ENCODE measurements at places on chromosomes 11 and 22. TPM values are rescaled to one million over a fixed set of nuclear protein-coding genes. Genes with fewer than 3 reads are reported as not detected.

DNA sequence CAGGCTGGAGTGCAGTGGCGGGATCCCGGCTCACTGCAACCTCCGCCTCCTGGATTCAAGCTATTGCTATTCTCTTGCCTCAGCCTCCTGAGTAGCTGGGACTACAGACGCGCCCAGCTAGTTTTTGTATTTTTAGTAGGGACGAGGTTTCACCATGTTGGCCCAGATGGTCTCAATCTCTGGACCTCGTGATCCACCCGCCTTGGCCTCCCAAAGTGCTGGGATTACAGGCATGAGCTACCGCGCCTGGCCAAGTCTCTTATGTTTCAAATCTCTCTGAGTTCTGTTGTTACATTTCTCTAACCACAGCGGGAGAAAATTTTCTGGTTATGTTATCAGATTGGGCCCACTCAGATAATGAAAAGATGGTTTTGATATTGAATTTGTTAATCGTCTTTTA, 10.1 kb downstream of the CEP57 start:
- no peak for DNase-seq

DNA sequence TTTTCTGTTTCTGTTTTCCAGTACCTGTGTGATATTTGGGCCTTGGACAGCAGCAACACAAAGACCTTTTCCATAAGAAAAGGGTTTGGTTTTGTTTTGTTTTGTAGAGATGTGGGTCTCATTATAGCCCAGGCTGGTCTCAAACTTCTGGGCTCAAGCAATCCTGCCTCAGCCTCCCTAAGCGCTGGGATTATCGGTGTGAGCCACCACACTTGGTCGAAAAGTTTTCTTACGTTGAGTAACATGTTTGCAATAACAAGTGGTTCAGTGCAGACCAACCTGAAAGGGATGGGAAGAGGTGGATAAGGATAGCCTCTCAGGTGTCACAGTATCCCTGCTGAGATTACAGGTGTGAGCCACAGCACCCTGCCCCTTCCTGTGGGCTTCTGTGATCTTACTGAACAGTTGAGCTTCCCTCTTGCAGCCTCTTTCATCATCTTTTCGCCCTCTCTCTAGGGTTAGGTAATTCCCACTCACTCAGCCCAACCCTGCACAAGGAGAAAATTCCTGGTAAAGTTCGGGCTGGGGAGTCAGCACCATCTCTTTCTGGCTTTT, 3.5 kb upstream of the MRPL48 start:
- DNase-seq = peak; percentile 60

DNA sequence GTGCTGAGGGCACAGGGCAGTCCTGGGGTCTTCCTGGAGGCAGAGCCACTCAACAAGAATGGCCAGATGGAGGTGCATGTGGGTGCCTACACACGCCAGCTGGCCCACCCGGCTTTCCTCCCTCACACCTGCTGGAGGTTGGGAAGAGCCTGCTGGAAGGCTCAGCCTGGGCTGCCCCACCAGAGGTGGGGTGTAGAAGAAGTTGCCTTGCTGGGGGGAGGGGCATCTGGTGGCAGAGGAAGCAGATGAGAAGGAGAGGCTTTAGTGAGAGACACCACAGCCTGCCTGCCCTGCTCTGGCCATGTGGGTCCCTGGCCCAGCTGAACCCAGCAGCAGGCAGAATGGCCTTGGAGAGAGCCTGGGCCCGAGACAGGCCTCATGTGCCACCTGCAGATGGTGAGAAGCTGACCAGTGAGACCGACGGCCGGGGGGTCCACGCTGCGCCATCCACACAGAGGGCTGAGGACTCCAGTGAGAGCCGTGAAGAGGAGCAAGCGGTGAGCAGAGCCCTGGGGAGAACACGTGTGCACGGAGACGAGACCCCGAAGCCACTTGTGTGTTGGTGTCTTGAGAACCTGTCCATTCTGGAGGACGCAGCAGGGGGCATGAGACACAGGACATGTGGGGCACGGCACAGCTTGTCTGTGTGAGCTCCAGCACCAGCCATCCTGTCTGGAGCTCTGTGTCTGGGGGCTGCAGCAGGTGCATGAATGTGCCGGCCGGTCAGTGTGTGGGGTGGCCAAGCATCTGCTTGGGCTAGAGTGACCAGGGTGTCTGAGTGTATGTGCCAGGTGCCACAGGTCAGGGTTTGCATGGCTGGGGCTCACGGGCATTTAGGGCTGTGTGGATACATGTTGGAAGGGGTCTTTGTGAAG, 2.7 kb downstream of the B4GALNT4 start:
- peak; percentile 48 for DNase-seq

DNA sequence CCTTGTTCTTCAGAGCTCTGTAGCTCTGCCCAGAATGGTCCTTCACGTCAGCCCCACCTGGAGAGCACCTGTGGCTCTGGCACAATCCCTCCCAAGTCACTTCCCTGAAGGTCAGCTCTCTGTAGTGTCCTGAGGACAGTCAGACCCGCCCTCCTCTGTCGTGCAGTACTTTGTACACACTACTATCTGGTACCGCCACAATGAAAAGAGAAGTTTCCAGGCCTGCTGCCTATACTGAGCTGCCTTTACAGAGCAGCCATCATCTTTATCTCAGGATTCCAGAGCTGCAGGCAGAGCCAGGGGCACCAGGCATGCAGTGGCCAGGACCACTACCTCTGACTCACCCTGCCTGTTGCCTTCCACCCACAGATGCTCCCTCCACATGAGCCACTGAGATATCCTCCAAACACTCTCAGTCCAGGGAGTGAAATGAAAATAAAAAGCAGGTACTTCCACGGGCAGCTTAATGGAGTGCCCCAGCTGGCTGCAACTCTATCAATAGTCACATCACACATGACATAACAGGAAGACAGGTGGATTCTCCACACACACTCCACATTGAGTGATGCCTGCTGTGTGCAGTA, 7.3 kb downstream of the PACSIN2 start:
- DNase-seq = no peak

DNA sequence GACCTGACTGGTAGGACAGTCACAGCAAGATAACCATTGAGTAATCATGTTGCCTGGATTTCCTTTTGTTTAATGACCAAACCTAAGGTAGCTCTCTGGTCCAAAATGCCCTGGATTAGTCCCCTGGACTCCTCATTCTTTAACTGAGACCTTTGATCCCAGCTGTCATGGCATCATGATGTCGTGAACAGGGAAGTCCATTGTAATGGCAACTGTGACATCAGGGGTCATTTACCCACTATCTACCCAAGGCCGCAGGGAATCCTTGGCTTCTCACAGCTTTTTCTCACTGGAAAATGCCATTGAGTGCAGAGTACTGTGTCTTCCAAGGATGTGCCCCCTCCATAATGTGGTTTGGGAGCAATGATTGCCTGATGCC, 29.1 kb upstream of the IGLL5 start:
- no peak for DNase-seq

DNA sequence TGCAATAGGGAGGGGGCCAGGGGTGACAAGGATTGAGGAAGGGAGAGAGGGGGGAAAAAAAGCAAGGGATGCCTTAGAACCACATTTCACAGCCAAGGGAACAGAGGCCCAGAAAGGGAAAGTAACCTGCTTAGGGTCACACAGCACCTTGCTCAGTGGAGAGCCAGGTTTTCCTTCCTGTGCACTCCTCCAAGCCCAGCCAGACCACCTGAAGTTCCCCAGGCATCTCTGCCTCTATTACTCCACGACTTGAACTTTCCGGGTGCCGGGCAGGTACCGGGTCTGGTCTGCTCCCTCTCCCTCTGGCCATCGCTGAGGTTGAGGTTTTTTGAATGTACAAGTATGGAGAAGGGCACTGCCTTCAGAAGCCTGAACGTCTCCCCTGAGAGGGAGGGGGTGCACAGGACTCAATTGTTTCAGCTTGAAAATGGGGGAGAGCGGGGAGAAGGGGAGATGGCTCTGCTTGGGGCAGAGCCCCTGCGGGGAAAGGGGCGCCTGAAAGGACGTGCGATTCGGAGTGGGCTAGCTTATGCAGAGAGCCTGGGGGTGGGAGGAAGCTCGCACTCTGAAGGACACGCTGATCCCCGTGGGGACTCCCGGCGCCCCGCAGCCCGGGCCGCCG, 516 bp upstream of the SERPINH1 start:
- no peak for DNase-seq

DNA sequence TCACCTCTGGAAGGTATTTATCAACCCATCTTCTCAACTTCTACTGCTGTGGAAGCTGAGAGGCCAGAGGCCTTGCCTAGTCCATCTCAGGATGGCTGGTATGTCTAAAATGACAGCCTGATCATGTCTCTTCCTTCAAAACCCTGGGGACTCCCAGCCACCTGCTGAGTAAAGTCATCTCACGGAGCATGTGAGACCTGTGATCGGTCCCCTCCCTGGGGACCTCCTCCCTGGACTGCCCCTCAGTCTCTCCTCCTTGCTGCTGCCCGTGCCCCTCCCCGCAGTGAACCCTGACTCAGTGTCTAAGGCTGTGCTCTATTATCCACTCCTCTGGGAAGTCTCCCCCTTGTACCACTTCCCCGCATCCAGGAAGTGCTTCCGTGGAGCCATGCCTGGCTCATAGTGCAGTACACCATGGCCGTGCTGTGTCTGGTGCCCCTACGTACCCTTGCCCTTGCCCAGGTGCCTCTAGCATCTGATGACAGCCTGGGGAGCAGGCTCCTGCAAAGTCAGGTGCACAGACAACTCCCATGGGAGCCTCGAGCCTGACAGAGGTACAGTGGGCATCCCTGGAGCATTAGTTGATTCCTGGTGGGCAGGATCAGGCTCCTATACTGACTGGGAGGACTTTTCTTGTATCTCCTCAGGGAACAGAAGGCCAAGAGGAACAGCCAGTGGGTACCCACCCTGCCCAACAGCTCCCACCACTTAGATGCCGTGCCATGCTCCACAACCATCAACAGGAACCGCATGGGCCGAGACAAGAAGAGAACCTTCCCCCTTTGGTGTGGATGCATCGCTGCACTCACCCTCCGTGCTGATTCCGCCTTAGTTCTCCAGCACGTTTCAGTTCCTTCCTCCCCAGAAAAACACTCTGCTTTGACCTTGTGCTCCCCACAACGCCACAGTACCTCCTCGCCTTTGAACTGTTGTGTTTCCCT, 13.8 kb downstream of the SMARCB1 start:
- DNase-seq = peak; percentile 10

DNA sequence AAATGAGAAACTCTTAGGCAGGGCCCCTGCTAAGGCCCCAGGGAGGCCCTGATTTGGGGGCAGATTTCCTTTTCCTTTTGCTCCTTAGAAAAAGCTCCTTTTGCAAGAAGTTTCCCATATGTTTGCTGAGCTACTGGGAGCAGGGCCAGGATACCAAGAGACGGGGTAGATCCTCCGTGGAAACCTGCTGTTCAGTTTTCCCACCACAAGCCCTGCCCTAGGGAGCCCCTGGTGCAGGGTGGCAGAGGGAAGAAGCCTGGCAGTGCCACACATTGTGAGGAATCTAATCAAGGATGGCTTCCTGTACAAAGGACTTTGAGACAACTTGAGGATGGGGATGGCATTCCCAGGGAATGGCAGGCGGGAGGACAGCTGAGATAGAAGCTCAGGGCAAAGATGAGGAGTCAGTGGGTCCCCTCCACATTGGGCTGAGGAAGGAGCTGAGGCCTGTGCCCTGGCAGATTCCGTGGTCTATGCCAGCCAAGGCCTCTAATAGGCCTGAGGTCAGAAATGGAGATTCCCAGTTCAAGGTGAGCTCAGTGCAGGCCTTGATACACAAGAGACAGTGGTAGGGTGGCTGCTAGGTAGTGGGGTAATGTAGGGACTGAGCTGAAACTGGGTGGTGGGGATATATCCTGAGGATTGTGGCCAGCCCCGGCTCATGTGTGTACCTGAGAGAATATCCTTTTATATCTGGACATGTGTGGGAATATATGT, 15.0 kb downstream of the TUB start:
- no peak for DNase-seq

GRCh38 chr11:60775420-60775961, 9.6 kb upstream of the MS4A10 start:
- DNase-seq = peak; percentile 93

DNA sequence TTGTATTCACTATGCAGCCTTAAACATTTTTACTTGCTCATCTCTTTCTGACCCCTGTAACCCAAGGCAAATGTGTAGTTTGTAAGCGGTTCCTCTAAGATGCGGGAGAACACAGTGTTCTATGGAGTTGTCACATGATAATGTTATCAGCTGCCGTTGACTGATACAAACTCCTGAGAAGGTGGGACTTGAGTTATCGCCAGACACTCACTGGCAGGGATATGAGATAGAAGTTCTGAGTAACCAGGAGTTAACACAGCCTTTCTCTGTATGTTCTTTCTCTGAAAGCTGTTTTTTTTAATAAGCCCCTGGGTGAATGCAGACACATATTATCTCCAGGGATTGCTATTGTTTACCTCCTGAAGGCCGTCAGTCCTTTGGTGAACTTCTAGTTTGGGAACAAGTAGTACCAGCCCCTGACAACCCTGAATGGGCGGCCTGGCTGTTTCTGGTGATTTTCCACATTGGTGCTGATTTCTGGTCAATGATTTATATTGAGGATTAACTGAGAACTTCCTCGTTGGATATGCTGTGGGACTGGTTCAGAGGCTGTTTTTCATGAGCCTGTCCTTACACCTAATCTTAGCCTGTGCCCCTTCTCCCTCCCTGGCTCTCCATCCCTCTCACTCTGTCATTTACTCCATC, 155.3 kb upstream of the RASSF10 start:
- no peak for DNase-seq

DNA sequence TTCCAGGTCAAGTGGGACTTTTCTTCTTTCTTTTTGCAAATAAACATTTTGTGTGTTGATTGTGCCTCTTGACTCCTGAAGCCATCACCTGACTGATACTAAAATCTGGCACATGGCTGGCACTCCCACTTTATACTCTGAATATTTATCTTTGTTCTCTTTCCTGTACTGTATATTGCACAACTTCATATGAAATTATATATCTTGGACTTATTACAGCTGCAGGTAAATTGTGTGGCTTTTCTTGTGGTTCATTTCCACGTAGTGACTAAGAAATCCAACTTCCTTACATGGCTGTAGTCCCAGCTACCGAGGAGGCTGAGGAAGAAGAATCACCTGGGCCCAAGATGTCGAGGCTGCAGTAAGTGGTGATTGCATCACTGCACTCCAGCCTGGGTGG, 23.7 kb upstream of the OR5B12 start:
- DNase-seq = no peak

DNA sequence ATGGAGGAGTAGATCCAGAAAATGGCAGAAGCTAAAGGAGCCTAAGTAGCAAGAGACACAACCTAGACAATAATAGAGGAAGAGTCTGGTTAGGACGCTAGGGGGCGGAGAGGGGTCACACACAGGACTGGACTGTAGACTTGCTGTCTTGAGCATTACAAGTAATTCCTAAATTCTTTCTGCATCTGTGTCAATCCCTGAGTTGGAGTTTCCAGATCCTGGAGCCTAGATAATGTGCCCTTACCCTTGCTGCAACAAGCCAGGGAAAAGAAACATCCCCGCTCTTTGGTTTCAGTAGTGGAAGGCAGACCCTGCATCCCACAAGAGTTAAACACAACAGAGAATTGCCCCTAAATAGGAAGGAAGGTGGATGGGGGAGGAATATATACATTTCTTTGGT, 14.9 kb upstream of the CCDC73 start:
- DNase-seq = peak; percentile 42

Gene MOGAT2
- not detected for total RNA-seq

Gene GRM5
- not detected for total RNA-seq

Gene FUT4
- 8.6 TPM for total RNA-seq

Gene SMARCB1
- 86.5 TPM for total RNA-seq

Gene ANGPTL5
- total RNA-seq = not detected

Gene MRGPRE
- total RNA-seq = not detected

Gene MISFA
- total RNA-seq = not detected

Gene P2RY2
- total RNA-seq = 0.35 TPM

Measured in H7 (cell line).